ENCODE measurements at places on chromosomes 6 and 20.

GRCh38 chr20:3101737-3102574, 17.4 kb upstream of the AVP start:
- peak; percentile 25 for DNase-seq

DNA sequence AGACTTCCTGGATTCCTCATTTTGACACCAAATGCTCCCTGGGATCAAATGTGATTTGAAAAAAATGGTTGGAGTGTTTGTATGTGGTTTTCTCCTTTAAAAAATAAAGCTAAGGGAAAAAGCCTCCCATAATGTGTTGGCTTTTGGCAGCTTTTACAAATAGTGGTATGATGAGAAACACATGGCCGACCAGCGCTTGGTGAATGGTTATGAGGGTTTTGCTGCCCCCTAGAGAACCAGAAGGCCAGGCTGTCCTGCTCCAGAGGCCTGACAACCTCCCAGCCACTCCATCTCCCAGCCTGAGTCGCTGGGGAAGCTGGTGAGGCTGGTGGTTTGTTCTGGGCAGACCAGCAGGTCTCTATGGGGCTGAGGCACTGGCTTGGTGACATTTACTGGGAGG, 69.3 kb downstream of the CLIC5 start:
- no peak for DNase-seq

- no peak for DNase-seq
Measured at GRCh38 chr6:170223718-170224693, 66.9 kb downstream of the DLL1 start.

DNA sequence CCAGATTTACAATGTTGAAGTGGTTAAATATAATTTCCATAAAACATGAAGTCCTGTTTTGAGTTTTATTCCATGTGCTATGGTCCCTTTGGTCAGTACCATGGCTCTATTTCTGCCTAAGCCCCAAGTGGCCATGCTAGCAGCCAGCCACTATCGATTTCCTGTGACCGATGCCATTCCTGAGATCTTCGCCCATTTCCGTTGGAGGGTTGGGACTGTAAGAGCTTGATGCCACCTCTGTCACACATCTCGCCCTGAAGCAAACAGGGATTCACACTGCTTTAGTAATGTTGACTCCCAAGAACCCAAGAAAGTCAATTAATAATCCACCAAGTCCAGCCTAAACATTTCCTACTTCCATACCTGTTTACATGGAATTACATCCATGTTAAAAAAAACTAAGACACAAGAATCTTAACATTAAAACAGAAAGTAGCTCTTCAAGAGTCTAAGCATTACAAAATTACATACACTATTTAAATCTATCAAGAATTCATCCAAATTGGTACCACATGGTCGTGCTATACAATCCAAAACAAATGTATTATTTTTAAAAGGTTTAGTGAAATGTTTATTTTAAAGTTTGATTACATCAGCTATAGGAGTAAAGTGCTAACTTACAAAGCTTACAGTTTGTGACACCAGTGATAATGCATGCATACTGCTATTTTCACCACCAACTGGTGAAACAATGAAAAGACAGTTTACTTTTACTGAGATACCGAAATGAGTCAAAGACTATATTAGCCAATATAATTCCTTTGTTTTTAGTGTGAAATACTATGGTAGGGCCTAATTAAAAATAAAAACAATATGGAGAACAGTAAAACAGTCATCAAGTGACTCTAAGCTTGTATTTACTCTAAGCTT, 2.5 kb downstream of the RBM39 start:
- no peak for DNase-seq

DNA sequence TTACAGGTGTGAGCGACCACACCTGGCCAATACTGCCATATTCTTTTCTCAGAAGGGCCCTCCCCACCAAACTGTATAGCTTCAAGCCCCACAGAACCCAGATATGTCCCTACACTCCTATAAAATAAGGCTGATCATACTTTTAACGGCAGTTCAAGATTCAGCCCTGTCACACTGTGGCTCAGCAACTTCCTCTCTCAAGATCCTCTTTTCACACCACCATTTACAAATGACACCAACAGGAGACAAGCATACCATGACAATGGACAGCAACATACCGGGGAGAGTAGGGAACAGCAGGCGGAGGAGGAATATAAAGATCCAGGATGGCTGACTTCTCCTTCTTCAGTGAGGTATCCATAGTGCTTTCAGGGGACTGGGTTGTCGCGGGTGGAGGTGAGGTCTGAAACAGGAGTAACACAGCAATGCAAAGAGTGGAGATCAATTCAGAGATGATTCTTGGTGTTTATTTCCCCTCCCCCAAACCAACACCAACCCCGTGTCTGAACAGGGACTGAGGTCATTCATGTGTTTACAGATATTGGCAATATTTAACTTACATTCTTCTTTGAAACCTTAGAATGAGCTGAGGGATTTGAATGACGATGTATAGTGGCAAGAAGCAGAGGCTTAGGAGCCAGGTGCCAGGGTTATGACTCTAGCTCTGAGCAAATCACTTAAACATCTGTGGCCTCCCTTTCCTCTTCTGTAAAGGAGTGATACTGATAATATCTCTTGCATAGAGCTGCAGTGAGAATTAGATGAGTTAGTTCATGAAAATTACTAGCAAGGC, 57.6 kb upstream of the IPCEF1 start:
- no peak for DNase-seq

GRCh38 chr6:145199961-145200360, 535.4 kb downstream of the EPM2A start:
- DNase-seq = no peak

GRCh38 chr6:84728602-84729001, 35.8 kb downstream of the TBX18 start:
- DNase-seq = no peak

- no peak for DNase-seq
Measured at GRCh38 chr6:160173806-160174527, 52.4 kb downstream of the SLC22A1 start.

DNA sequence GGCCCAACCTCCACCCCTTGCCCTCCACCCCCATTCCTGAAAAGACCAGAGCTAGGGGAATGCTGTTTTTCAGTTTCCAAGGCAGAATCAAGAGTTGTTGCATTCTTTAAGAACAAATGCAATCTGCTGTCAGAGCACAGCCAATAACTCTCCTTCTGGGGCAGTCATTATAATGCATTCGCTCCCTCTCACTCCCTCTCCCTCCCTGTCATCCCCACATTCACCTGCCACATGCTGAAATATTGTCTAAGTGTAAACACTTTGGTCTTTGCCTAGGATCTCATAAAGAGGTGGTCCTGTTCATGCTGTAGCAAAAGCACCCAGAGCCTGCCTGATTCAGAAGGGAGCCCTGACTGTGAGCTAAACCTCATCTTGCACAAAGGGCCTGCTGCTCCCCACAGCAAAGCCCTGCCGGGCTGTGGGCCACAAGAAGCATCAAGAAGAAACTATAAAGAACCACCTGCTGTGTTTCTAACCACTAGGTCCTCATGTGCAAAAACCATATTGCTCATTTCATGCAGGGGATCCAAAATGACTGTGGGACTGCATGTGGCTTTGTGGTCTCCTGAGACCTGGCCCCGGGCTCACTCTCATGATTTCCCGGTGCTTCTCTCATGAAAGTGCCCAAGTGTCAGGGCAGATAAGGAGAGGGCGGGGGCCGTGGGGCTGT, 85.6 kb downstream of the GPR6 start:
- no peak for DNase-seq

DNA sequence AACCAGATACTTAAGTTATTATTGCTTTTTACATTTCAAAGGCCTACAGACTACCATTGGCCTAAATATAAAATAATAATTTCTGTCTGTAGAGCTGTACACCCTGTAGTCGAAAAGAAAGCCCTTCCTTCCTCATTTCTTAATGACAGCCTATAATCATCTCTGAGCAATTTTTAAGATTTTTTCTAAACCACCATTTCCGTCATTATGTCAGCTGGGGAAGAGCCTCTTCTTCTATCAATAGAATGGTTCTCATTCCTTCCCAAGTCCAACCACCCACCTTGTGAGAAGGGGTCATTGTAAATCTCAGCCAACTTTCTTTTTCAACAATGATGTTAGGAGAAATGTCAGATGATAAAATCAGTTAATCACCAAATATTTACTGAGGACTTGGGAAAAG, 91.8 kb downstream of the PLEKHG1 start:
- no peak for DNase-seq

GRCh38 chr6:74853991-74854390, 351.9 kb downstream of the COL12A1 start:
- no peak for DNase-seq

Measured in CD8-positive, alpha-beta memory T cell (primary cell).